ENCODE measurements at places on chromosomes 1 and 21.
A peak's percentile ranks its signal among the peaks of the same experiment; 100 is the strongest.

DNA sequence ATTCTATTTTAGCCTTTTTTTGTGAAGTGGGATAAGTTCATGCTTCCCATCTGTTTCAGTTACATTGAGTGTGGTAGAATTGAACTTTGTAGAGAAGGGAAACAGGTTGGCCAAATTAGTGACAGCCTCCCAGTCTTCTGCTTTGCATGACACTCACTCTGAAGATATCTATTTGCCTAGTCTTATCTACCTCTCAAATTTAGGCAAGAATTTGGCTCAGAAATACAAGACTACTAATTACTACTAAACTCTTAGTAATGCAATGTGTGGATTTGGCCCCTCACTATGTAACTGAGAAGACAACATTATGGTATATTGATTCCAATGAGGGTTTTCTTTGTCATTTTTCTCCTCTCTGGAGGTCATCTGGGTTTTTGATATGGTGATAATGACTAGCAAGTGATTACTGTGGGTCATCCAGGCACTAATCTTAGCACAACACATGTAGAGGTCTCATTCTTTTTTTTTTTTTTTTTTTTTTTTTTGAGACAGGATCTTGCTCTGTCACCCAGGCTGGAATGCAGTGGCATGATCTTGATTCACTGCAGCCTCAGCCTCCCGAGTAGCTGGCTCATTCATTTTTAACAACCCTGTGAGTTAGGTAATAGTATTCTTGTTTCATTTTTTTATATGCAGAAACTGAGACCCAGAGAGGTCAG is 6.3 kb downstream of the FAM20B start:
- no peaks in the 10 kb centered on the region for H3K36me3 ChIP-seq
- peak overlapping the region; percentile 3 for H3K4me3 ChIP-seq
- H3K27me3 ChIP-seq, result no peaks in the 10 kb centered on the region
- H3K4me1 ChIP-seq, result peaks cover 64% of the 10 kb centered on the region
- DNase-seq, result no peak

DNA sequence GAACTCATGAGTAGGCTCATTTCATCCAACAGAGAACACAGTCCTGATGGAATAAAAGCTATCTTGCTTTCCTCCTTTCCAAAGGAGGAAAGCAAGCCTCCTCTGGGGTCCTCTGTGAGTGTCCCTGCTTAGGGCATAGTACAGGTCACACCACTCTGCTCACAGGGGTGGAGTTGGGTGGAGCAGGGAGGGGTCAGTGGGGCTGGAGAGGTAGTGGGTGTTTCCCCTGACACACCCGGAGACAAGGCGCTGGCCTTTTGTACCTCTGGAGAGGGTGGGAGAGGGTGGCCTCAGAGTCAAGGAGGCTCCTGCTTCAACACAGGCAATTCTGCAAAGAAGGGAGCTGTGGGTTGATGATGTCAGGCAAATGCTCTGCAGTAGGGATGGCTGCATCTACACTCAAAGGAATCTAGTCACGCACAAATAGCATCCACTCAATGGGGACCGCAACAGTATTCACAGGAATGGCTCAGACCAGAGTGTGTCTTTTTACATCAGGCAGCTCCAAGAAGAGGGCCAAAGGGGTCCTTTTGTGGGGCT is 58.6 kb upstream of the PLXNA2 start:
- H3K4me1 ChIP-seq, result peaks cover 2% of the 10 kb centered on the region
- H3K36me3 ChIP-seq, result peaks cover 3% of the 10 kb centered on the region
- DNase-seq, result no peak
- no peak overlapping the region for H3K4me3 ChIP-seq
- H3K27me3 ChIP-seq, result peaks cover 75% of the 10 kb centered on the region

GRCh38 chr1:13732971-13733667 is 33.1 kb downstream of the PRDM2 start:
- H3K27ac ChIP-seq, result peak overlapping the region; percentile 98
- H3K27me3 ChIP-seq, result no peaks in the 10 kb centered on the region
- no peak for DNase-seq
- H3K4me1 ChIP-seq, result peaks cover 52% of the 10 kb centered on the region

DNA sequence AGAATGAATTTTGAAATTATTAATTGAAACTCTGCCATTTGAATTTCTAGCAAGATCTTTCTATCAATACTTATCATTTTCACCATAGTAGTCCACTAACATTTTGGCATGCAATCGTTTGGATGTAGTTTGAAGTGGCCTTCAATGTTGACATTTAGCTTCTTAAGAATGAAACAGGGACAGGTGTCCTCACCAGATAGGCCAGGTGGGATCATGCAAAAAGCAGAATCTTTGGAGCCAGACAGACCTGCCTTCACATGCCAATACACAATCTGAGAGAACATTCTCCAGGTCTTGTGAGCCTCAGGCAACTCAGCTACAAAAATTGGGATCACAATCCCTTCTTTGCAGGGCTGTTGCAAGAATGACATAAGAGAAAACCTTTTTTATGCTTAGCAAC is 18.3 kb upstream of the HSPA13 start:
- no peaks in the 10 kb centered on the region for H3K27me3 ChIP-seq
- H3K36me3 ChIP-seq, result no peaks in the 10 kb centered on the region
- no peak for DNase-seq
- no peaks in the 10 kb centered on the region for H3K4me1 ChIP-seq

- H3K4me3 ChIP-seq, result no peak overlapping the region
- no peaks in the 10 kb centered on the region for H3K36me3 ChIP-seq
- peak overlapping the region; percentile 66 for H3K27ac ChIP-seq
- no peak for DNase-seq
Observed at GRCh38 chr1:226814751-226815537, 55.5 kb upstream of the PSEN2 start.

DNA sequence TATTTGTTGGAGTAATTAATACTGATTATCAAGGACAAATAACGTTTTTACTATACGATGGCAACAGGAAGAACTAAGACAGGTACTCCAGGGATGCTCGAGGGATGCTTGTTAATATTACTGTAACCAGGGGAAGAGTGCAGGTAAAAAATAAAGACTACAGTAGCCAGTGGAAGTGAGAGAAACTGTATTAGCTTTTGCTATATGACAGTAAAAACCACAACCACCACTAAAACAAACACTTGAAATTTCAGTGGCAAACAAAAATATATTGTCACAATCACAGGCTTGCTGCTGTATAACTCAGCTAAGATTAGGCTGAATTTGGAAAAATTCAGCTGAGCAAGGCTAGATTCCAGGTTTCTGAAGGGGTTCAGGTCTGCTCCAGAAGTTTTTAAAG is 812.6 kb upstream of the ADGRL4 start:
- no peak for DNase-seq
- no peaks in the 10 kb centered on the region for H3K36me3 ChIP-seq
- H3K4me3 ChIP-seq, result no peak overlapping the region

- DNase-seq, result no peak
- peaks cover 2% of the 10 kb centered on the region for H3K36me3 ChIP-seq
Observed at GRCh38 chr1:17304826-17305175, 3.2 kb upstream of the PADI4 start.

GRCh38 chr1:78047631-78048030 is 1.9 kb downstream of the GIPC2 start:
- no peak overlapping the region for H3K4me3 ChIP-seq
- H3K4me1 ChIP-seq, result peaks cover 14% of the 10 kb centered on the region
- H3K36me3 ChIP-seq, result peaks cover 3% of the 10 kb centered on the region
- peaks cover 56% of the 10 kb centered on the region for H3K27me3 ChIP-seq

GRCh38 chr1:3759164-3759563 is 6.9 kb downstream of the CCDC27 start:
- H3K36me3 ChIP-seq, result no peaks in the 10 kb centered on the region
- no peak overlapping the region for H3K4me3 ChIP-seq
- H3K27ac ChIP-seq, result no peak overlapping the region

GRCh38 chr1:9231648-9232332 is 2.8 kb upstream of the H6PD start:
- H3K27ac ChIP-seq, result no peak overlapping the region
- no peak for DNase-seq
- H3K4me1 ChIP-seq, result peaks cover 8% of the 10 kb centered on the region
- H3K36me3 ChIP-seq, result no peaks in the 10 kb centered on the region
- H3K27me3 ChIP-seq, result peaks cover 2% of the 10 kb centered on the region

- H3K27me3 ChIP-seq, result no peaks in the 10 kb centered on the region
- H3K4me1 ChIP-seq, result no peaks in the 10 kb centered on the region
- no peak overlapping the region for H3K27ac ChIP-seq
- no peak for DNase-seq
Observed at GRCh38 chr1:196733091-196733970, 41.3 kb upstream of the CFHR3 start.

GRCh38 chr1:48773133-48773532 is 3.6 kb downstream of the BEND5 start:
- no peak overlapping the region for H3K4me3 ChIP-seq
- peaks cover 6% of the 10 kb centered on the region for H3K4me1 ChIP-seq
- H3K27me3 ChIP-seq, result peaks cover 20% of the 10 kb centered on the region
- no peak for DNase-seq

DNA sequence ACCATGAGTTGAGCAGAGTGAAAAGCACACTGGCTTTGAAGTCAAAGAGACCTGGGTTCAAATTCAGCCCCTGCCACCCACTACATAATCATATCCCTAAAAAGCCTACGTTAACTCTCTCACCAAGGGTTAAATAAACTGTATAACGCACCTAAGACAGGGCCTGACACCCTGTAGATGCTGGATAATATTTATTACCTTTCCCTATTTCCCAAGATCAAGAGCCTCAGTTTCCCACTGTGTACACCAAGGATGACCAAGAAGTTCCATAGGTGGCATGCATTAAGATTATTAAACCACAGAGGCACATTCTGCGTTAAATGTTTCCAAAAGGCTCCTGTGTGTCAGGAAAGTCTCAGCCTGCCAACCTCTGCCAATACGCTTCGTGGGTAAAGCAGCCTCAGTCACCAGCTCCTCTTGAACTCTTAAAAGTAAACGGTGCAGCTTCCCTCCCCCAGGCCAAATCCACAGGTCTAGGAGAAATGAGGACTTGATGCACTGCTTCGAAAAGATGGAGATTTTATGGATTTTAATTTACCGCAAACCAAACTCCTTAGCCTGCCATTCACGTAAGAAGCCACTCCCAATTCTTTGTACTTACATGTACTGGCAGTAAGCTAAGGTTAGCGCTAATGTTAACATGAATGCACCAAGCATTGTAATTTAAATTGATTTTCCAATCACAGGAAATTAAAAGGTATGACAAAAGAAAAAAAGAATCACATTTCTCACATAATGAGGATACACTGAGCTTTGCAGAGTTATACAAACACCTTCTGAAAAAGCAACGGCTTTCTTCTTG is 2.6 kb downstream of the USP24 start:
- DNase-seq, result no peak
- H3K27me3 ChIP-seq, result no peaks in the 10 kb centered on the region
- peak overlapping the region; percentile 97 for H3K4me3 ChIP-seq
- H3K36me3 ChIP-seq, result peaks cover 6% of the 10 kb centered on the region
- H3K27ac ChIP-seq, result peak overlapping the region; percentile 95

DNA sequence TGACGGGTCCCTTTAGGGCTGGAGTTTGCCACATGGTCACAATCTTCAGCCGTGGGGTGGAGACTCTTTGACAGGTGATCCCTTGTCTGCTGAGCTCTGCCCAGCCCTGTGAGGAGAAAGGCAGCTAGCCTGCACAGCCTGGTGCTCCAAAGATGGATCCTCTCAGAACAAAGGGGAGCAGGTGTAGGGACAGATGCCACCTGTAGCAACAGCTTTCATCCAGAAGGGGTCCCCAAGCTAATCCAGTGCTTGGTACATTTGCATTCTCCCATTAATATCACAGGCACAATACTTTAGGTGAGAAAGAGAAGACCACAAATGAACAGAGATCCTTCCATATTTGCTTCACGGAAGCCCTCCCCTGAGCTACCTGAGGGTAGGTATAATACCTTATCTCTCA is 93.2 kb downstream of the CCDC185 start:
- no peak for DNase-seq
- no peak overlapping the region for H3K4me3 ChIP-seq
- peak overlapping the region; percentile 54 for H3K27ac ChIP-seq
- H3K4me1 ChIP-seq, result peaks cover 15% of the 10 kb centered on the region
- no peaks in the 10 kb centered on the region for H3K36me3 ChIP-seq

GRCh38 chr1:33726274-33726804 is 137.5 kb upstream of the HMGB4 start:
- H3K4me1 ChIP-seq, result no peaks in the 10 kb centered on the region
- H3K4me3 ChIP-seq, result peak overlapping the region; percentile 47
- DNase-seq, result no peak
- no peaks in the 10 kb centered on the region for H3K36me3 ChIP-seq

DNA sequence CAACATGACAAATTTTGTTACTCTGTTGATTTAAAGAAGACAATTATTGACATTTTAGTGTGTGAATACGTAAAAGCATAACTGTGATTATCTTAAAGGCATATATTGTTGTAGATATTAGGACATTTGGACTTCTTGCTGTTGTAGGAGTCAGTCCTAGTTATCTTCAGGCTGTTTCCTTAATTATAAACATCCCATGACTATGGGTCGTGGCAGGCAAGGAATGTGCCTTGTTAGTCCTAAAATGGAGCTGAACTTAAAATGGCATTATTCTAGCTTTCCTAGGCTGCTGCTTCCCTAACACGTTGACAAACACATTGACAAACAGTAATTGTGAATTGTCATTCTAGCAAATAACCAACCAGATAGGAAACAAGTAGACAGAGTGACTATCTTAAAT is 4.4 kb upstream of the MPZL1 start:
- no peak for DNase-seq
- H3K4me3 ChIP-seq, result peak overlapping the region; percentile 64
- peaks cover 48% of the 10 kb centered on the region for H3K4me1 ChIP-seq
- H3K27ac ChIP-seq, result peak overlapping the region; percentile 90
- no peaks in the 10 kb centered on the region for H3K27me3 ChIP-seq

DNA sequence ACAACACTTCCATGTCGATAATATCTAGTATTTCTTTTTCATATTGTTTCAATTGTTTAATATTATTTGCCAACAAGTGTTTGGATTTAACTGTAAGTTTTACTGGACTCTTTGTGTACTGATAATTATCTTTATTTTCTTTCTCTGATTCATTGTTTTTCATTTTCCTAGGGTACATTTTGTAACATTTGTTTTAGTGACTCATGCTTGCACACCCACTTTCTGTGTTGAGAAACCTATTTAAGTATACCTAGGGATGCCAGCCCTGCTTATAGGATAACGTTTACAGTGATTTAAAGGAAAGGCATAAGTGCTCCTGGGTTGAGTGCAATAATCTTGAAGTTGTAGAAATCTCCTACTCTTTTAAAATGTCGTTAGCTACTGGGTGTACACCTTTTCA is 1386.0 kb upstream of the ADGRL4 start:
- H3K27ac ChIP-seq, result no peak overlapping the region
- H3K27me3 ChIP-seq, result no peaks in the 10 kb centered on the region
- no peak for DNase-seq
- no peaks in the 10 kb centered on the region for H3K36me3 ChIP-seq
